ENCODE measurements at places on chromosomes 7 and 10.

- DNase-seq = no peak
These were observed 47.8 kb upstream of the SLF2 start for GRCh38 chr10:100864978-100865377.

GRCh38 chr7:100465299-100465698, 1.2 kb upstream of the SPACDR start:
- DNase-seq = no peak

- DNase-seq = no peak
These were observed 65.6 kb upstream of the PDGFA start for GRCh38 chr7:585229-585711.

DNA sequence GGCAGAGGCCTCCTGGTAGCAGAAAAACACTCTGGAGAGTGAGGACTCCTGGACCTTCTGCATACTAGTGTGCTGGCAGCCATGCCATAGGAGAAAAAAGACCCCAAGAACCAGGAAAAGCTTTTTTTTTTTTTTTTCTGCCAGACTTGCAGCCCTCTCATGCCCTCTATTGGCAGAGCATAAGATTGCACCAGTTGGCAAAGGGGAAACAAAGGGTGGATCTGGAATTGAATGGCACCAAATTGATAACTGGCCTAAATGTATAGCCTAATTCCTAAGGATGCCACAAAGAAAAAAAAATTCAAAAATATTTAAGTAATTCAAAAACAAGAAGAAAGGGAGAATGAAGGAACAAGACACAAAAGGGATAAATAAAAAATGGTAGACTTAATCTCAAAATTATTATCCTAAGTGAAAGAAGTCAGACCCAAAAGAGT, 112.5 kb upstream of the GHITM start:
- DNase-seq = no peak

DNA sequence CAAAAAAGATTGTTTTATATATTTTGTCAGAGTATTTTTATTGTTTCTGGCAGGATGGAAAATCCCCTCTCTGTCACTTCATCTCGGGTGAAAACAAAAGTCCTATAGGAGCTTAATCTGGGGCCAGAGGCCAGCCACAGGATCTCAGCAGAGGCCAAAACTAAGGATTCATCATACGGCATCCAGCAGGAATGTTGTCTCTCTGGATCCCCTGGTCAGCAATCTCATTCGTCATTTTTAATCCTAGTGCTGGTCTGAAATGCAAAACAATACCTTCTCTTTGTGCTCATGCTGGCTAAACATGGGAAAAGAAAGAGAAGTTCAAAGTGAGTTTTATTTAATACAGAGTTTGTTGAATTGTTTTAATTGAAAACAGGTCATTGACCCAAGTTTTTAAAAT, 482.5 kb upstream of the AUTS2 start:
- no peak for DNase-seq

- DNase-seq = no peak
These were observed 41.6 kb downstream of the PIK3AP1 start for GRCh38 chr10:96678725-96679124.

DNA sequence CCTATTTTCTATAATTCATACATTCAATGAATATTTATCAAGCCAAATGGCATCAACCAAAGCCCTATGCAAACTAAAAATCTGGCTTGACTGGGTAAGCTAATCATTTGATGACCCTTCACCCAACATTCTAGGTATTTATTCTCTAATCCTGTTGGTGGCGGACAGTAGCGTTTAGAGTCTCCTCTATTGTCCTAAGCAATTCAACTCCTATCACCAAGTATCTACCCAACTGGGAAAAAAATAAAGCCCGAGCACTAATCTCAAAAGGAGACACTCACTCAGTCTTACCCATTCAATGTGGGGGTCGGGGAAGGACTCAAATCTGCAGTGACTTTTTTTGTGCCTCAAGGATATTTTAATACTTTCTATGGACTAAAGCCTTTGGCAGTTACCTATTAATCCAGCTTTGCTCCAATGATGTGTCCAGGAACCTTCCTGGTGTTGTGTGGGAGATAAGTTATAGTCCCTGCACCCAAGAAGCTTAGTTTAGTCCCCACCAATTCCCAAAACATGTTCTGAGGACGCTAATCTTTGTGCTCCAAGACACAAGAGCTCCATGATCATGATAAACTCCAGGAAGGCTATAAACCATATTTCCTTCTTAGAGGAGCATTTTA, 30.6 kb downstream of the DNMBP start:
- no peak for DNase-seq

DNA sequence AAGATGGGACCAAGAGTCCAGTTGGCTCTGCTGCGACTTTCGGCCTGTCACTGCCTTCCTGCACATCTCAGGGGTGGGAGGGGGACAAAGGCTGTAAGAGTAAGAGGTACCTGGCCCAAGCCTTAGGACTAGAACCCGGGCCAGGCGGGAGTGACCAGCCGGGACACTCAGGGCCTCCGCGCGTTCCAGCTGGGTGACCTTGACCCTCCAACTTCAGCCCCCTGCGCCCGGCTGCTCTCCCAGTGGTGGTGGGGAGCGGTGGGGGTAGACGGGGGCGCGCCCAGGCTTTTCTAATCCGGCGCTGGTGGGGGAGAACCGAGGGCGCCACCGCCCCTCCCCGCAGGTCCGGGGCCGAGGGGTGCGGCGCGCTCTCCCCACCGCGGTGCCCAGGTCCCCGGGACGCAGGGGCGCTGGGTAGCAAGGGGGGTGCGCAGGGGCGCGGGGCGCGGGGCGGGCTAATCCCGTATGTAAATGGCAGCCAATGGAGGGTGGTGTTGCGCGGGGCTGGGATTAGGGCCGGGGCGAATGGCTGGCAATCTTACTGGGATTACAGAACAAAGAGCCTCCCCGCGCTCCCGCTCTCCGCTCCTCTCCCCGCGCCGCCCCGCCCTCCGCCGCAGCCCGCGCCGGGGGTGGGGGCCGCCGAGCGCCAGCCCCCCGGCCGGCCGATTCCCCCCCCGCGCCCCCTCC, at the start of gene GTF2IRD1:
GTF2IRD1 (plus strand) TSS at position 585 of the 690 bp plus-strand sequence. CDS start 54,175 bp downstream, outside the sequence.
- peak; percentile 27 for DNase-seq

DNA sequence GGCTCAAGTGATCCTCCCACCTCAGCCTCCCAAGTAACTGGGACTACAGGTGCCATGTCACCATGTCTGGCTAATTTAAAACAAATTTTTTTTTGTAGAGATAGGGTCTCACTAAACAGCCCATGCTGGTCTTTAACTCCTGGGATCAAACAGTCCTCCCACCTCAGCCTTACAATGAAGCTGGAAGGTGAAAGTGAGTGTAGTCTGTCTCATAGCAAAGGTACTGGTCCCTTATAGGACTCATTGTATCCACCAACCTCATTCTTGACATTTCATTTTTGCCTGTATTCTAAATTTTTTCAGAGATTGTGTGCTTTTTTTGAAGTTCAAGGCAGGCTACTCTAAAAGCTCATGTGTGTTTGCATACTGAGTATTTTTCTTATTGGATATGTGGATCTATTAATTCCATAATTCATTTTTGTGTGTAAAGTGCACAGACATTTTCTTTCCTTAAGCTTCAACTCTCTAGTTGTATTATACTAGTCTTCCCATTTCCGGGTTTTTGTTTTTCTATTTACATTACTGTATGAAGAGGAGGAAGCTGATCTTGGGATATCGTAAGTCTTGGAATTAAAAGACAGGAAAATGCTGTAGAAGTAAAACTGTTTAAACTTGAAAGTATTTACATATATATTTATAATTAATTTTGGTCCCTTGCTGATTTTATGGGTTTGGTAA, 13.3 kb downstream of the KMT2E start:
- no peak for DNase-seq

DNA sequence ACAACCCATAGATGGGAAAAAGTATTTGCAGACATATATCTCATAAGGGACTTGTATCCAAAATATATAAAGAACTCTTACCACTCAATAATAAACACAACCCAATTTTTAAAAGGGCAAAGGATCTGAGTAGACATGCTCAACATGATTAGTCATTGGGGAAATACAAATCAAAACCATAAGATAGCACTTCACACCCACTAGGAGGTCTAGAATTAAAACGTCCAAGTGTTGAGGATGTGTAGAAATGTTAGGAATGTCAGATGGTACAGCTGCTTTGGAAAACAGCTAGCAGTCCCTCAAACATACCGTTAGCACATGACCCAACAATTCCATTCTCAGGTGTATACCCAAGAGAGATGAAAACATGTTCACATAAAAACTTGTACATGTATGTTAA, 8.3 kb downstream of the PSTK start:
- DNase-seq = no peak

GRCh38 chr7:96708872-96709271, 774 bp downstream of the SEM1 start:
- DNase-seq = no peak

GRCh38 chr7:77184463-77184862, 15.2 kb downstream of the FGL2 start:
- no peak for DNase-seq

DNA sequence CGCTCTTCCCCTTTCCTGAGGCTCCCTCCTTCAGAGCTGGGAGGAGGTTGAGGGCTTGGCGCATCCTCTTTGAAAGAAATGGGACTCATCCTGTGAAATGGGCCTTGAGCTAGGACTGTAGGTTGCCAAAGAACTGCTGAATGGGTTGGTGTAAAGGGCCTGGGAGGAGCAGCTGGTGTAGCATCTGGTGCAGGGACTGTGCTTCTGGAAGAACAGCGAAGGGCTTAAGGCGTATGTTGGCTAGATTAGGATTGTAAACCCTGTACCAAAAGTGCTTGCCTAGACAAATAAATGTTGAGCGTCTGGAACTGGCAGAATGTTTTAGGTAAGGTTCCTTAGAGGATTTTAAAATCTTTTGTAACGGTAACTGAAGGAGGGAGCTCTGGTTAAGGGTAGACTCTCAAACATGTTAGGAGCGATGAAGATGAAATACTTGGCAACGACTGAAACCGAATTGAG, 563 bp downstream of the STAM start:
- peak; percentile 1 for DNase-seq

DNA sequence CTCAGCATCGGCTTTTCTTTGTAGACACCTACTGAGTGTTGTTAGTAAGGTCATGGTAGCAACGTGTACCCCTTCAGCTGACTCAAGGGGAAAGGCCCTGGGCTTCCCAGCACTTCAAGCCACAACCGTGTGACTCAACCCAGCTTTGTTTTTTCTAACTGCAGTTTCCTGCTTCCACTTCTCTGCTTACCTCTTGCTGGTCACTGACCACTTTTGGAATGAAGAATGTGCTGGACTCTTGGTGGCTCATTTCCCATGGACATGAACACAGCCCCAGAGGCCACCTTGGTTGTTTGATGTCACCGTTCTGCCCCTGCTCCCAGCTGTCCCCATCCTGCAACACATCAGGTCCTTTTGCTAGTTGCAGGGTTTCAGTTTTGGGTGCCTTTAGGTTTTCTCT, 69.5 kb upstream of the ZNF438 start:
- DNase-seq = peak; percentile 26

DNA sequence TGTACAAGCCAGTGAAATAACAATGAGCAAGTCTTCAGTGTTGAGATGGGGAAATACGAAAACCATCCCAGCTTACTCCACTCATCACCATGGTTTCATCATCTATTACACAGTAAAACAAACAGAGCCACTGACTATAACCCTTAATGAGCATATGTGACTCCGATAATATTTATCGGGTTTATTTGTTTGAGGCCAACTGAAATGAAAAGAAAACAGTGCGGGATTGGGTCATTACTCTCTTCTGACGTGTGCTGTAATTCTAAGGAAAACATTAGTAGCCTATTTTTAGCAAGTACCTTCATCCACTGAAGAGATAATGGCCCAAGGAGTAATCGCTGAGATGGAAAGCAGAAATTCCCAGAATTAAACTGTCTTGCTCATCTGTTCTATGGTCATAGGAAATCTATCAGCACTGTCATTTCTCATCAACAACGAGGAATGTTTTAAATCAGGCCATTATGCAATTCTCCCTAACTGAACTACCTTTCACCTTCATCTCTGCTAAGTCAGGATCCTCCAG, 716.5 kb downstream of the INHBA start:
- no peak for DNase-seq

DNA sequence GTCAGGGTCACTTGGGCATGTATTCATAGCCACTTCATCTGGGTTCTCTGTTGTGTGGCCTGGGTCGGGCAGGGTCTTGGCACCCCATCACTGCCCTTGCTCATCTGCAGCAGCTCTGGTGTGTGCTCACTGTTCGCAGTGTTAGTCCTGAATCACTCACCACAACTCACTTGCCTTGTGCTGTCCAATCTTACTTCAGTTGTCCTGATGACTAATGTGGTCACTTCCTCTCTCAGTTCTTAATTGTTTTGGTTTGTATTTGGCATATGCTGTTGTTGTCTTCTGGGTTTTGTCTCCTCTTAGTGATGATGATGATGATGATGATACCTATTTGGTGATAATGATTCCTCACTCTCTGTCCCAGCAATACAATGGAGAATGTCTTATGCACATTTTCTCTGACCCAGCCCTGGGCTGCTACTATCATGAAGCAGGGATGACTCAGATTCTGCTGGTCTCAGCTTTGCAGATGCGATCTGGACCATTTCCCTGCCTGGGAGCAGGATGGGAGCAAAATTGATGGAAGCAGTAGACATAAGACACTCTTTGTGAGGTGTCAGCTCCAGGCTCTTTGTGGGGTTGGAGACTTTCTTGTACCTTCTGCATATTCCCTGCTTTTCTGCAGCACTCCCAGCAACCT, 17.0 kb downstream of the ADRA2A start:
- DNase-seq = no peak

DNA sequence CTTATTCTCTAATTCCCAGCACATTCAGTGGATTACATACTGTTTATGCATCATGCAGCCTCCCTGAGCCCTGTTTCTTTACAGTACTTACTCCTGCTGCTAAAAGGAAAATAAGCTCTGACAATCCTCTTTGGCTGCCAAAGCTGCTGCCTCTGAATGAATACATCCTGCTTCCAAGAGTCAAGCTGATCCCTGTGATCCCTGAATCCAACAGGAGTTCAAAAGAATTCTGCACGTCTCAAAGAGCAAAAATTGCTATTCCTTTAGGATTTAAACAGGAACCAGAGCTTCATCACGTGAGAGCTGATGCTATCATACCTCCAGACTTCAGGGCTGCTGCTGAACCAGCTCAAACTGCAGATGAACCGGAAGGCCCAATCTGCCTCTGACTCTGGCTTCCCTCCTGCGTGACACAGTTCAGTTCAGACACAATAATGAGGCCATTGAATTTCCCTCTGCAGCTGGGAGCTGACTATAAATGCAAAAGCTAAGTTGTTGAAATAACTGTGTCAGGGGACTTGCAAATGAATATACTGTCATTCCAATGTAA, 851.0 kb upstream of the PHF14 start:
- DNase-seq = no peak

DNA sequence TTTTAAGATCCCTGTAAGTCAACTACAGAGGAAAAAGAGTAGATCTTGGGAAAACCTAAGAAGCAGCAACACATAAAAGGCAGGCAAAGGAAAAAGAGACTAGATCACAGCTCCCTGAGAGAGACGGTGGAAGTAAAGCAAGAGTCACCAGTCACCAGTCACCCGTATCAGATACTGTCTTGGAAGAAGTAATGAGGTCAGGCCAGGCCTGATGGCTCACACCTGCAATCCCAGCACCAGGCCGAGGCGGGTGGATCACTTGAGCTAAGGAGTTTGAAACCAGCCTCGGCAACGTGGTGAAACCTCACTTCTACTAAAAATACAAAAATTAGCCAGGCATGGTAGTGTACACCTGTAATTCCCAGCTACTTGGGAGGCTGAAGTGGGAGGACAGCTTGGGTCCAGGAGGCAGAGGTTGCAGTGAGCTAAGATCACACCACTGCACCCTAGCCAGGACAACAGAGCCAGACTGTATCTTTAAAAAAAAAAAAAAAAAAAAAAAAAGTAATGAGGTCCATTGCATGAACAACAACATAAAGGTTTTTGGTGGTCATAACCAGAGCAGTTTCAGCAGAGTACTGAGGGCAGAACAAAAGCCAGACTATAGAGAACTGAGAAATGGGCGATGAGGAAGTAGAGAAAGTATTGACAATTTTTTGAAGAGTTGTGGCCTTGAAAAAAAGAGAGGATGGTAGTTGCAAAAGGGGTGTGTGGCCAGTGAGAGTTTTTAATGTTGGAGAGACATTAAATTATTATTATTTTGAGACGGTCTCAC, 16.9 kb downstream of the ZNF713 start:
- DNase-seq = no peak
